ENCODE measurements at places on chromosomes 5 and 9. TPM values are rescaled to one million over a fixed set of nuclear protein-coding genes. Genes with fewer than 3 reads are reported as not detected.

DNA sequence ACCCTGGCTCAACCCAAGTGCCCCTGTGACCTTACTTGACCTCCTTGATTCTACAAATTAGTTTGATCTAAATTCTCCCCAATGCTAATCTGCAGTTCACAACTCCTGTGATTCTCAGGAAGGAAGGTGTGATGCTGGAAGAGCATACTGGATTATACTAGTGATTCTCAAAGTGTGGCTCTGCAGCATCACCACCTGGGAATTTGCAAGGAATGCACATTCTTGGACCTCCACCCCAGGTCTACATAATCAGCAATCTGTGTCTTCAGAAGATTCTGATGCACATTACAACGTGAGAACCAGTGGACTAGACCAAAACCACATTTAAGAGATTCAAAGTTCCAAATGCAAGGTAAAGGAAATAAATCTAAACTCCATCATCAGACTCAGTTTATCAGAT, 198.6 kb downstream of the AGTPBP1 start:
- H3K4me1 ChIP-seq: no peaks in the 10 kb centered on the region
- no peak for DNase-seq
- H3K27me3 ChIP-seq: no peaks in the 10 kb centered on the region
- no peak overlapping the region for H3K27ac ChIP-seq

GRCh38 chr5:137122075-137122474, 377.1 kb downstream of the SPOCK1 start:
- H3K27ac ChIP-seq: no peak overlapping the region
- no peaks in the 10 kb centered on the region for H3K36me3 ChIP-seq
- H3K4me3 ChIP-seq: no peak overlapping the region
- no peak for DNase-seq

DNA sequence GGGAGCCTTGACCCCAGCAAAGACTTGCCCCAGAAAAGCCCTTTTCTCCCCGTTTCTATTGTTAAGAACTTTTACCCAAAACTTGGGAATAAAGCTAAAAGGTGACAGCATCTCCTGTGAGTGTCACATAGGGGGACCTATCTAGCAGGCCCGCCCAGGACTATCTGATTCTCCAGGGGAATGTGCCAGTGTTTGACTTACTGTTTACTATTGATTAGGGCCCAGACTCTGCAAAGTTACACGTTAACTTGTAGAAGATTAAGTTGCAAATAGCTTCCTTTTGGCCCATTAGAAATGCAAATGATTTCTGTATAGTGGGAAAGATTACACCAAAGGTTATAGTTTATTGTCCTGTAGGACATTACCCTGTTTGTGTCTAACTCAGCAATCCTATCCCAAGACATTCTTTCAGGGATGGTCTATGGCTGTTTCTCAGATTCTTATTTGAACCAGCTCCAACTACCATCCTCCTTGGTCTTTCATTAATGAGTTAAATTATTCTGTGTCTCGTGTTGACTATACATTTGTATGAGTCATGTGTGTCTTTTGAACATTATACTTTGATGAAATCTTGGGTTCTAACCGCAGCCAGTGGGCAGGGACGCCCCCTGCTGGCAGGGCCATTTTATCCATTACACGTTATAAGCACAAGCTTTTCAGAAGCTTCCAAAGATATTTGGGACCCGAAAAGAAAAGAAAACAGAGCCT, 60.7 kb downstream of the HRH2 start:
- H3K4me1 ChIP-seq: no peaks in the 10 kb centered on the region

DNA sequence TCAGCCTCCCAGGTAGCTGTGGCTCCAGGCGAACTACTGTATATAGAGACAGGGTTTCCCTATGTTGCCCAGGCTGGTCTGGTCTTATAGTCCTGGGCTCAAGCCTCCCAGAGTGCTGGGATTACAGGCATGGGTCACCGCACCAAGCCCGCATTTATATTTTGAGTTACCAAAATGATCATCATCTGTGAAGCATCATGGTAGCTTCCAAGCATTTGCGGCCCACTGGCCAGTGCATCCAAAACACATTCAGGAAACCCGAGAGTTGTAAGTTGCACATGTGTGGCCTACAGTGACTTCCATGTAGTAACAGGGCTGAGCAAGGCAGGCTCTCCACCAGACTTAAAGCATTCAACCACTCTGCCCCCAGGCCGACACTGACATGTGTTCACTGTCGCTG, 2.3 kb downstream of the BRD3OS start:
- no peak for DNase-seq
- H3K4me1 ChIP-seq: peaks cover 18% of the 10 kb centered on the region
- no peak overlapping the region for H3K27ac ChIP-seq
- no peaks in the 10 kb centered on the region for H3K27me3 ChIP-seq

DNA sequence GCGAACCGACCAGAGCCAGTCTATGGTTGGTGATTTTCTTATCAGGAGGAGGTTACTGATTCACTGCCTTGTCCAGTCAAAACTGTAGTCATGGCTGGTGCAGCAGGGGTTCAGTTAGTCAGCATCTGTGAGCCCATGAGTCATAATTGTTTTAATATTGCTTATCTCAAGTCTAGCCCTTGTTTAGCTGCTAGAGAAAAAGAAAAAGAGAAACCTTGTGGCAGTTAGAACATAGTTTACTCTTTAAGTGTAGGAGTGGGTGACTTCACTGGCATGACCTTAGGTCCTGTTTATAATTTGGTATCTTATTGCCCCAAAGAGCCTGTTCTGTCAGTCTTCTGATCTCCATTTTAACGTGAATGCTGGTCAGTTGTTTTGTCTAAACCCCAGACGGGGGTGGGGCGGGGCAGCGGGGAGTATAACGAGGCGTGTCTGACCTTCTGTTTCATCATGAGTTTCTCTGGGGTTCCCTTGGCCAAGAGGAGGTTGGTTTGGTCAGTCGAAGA, 76.9 kb upstream of the NFIL3 start:
- no peak for DNase-seq
- H3K27ac ChIP-seq: no peak overlapping the region
- H3K4me3 ChIP-seq: no peak overlapping the region
- H3K4me1 ChIP-seq: no peaks in the 10 kb centered on the region

GRCh38 chr9:4734150-4734549, 6.9 kb downstream of the AK3 start:
- peaks cover 10% of the 10 kb centered on the region for H3K4me1 ChIP-seq
- 0 out of 2 replicates have a peak, but pooled peaks cover 11% of the 10 kb centered on the region for H3K36me3 ChIP-seq
- DNase-seq: no peak
- no peaks in the 10 kb centered on the region for H3K27me3 ChIP-seq

GRCh38 chr9:114431003-114431402, 43.2 kb upstream of the AKNA start:
- H3K4me1 ChIP-seq: no peaks in the 10 kb centered on the region
- H3K4me3 ChIP-seq: no peak overlapping the region
- no peak overlapping the region for H3K27ac ChIP-seq
- no peak for DNase-seq
- H3K36me3 ChIP-seq: no peaks in the 10 kb centered on the region
- H3K27me3 ChIP-seq: no peaks in the 10 kb centered on the region

GRCh38 chr9:87840134-87840533, 42.5 kb upstream of the SPATA31E1 start:
- no peaks in the 10 kb centered on the region for H3K27me3 ChIP-seq
- no peak for DNase-seq
- no peak overlapping the region for H3K27ac ChIP-seq
- H3K36me3 ChIP-seq: no peaks in the 10 kb centered on the region
- no peak overlapping the region for H3K4me3 ChIP-seq
- H3K4me1 ChIP-seq: no peaks in the 10 kb centered on the region

DNA sequence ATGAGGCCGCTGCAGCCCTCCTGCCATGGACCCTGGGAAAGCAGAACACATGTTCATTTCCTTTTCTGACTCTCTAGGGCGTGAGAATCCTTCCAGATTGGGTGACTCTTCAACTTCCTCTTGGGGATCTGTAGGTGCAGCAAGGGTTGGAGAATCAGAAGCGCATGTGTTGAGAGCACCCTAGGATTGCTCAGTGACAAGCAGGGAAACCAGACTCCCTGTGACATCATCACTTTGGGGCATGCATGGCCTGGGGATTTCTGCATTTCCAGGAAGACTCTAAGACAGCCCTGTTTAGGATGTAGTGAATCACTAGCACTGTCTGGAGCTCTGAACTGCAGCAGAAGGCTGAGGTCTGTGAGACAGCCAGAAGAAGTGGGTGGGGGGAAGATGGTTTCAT, 15.1 kb upstream of the LCP2 start:
- peaks cover 21% of the 10 kb centered on the region for H3K4me1 ChIP-seq
- no peaks in the 10 kb centered on the region for H3K27me3 ChIP-seq
- no peak overlapping the region for H3K27ac ChIP-seq
- no peaks in the 10 kb centered on the region for H3K36me3 ChIP-seq
- H3K4me3 ChIP-seq: no peak overlapping the region

The LECT2 gene
- total RNA-seq: not detected

GRCh38 chr9:120242116-120242811, 337.7 kb downstream of the CDK5RAP2 start:
- H3K27me3 ChIP-seq: no peaks in the 10 kb centered on the region
- no peaks in the 10 kb centered on the region for H3K4me1 ChIP-seq
- no peak overlapping the region for H3K4me3 ChIP-seq
- no peak for DNase-seq
